Stimulated activated CD8-positive, alpha-beta memory T cell treated with anti-CD3 and anti-CD28 coated beads, Interleukin-4, amount 100 ng/mL, for 48 hours (primary cell): ENCODE measurements at places on chromosomes 5 and 9.

DNA sequence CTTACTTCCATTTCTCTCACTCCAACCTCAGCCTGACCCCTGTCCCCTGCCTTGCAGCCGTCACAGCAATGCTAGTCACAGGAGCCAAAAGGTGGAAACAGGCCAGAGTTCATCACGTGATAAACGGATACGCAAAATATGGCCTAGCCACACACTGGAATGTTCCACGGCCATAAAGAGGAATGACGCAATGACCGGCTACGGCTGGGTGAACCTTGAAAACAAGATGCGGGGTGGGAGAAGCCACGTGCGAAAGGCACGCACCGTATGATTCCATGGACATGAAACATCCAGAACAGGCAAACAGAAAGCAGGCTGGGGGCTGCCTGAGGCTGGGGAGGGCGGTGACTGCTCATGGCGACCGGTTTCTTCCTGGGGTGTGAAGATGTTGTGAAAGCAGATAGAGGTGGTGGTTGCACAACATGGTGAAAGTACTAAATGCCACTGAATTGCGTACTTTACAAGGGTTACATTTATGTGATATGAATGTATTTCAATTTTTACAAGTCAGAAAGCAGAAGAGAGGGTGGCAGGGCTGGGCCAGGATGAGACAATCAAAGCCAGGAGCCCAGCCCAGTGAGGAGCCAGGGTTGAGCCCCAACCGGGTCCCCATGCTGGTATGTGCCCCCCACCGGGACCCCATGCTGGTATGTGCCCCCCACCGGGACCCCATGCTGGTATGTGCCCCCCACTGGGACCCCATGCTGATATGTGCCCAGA is 117.8 kb upstream of the SARDH start:
- no peak for DNase-seq

DNA sequence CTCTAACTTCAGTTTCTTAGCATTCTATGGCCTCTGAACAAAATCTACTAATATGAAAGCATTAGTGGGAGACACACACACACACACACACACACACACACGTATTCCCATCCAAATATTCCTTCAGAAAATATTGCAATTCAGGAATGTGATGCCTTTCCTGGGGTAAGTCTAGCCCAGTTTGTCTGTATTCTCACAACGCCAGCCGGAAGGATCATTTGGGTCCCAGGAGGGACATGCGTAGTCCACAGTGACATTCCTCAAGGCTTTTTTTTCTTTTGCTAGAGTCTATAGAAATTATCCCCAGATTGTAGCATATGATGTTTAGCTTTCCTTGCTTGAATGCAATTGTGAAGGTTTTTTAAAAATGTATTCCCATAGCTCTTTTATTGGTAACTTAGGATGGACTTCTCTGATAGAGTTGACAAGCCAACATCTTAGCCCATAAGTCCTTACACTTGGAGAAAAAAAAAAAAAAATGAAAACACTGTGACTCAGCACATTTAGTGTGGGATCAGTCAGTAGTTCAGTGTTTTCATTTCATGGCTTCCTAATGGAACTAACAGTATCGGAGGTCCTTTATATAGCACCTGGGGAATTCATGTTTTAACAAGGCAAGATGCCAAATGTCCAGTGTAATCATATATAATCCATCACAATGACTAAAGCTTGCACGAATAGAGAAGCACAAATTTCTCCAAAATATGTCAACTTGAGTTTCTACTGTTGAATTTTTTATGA is 316.5 kb downstream of the DIRAS2 start:
- DNase-seq = no peak

GRCh38 chr5:109691996-109692395 is 2.3 kb downstream of the MAN2A1 start:
- no peak for DNase-seq

- no peak for DNase-seq
Measured at GRCh38 chr9:98842510-98842909, 35.0 kb downstream of the GALNT12 start.

GRCh38 chr9:129290606-129291005 is 112.5 kb upstream of the IER5L start:
- DNase-seq = peak; percentile 19

GRCh38 chr5:168302785-168303184 is 11.3 kb downstream of the WWC1 start:
- DNase-seq = no peak

- no peak for DNase-seq
Measured at GRCh38 chr5:89769975-89770374, 639.6 kb downstream of the CETN3 start.

DNA sequence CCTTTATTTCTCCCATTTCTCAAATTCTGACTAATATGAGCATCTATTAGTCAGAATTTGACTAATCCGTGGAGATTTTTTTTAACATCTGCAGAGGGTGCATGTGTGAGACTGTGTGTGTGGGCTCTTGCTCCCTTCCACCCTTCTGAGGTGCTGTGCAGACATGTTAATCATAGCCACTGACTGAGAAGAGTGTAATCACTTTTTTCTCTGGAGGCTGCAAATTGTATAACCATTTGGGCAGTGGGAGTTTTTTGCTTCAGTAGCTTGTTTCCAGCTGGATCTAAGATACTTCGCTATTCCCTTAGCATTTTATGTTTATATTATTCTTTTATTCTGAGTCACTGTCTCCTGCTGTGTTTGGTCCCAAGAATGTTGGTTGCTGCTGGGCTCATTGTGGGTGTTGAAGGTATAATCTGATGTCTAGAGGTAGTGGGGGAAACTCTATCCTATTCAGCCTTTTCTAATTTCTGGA is 66.2 kb downstream of the ARHGEF28 start:
- DNase-seq = no peak

DNA sequence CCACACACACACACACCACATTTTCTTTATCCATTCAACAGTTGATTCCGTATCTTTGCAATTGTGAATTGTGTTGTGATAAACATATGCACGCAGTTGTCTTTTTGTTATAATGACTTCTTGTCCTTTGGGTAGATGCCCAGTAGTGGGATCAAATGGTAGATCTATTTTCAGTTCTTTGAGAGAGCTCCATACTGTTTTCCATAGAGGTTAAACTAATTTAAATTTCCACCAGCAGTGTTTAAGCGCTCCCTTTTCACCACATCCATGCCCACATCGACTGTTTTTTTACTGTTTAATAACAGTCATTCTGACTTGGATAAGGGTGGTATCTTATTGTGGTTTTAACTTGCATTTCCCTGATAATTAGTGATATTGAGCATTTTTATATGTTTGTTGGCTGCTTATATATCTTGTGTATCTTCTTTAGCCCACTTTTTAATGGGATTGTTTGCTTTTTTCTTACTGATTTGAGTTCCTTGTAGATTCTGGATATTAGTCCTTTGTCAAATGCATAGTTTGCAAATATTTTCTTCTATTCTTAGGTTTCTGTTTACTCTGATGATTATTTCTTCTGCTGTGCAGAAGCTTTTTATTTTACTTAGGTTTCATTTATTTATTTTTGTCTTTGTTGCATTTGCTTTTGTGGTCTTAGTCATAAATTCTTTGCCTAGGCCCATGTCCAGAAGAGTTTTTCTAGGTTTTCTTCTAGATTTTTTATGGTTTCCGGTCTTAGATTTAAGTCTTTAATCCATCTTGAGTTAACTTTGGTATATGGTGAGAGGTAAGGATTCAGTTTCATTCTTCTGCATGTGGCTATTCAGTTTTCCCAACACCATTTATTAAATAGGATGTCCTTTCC is 82.4 kb downstream of the SH3RF2 start:
- no peak for DNase-seq

DNA sequence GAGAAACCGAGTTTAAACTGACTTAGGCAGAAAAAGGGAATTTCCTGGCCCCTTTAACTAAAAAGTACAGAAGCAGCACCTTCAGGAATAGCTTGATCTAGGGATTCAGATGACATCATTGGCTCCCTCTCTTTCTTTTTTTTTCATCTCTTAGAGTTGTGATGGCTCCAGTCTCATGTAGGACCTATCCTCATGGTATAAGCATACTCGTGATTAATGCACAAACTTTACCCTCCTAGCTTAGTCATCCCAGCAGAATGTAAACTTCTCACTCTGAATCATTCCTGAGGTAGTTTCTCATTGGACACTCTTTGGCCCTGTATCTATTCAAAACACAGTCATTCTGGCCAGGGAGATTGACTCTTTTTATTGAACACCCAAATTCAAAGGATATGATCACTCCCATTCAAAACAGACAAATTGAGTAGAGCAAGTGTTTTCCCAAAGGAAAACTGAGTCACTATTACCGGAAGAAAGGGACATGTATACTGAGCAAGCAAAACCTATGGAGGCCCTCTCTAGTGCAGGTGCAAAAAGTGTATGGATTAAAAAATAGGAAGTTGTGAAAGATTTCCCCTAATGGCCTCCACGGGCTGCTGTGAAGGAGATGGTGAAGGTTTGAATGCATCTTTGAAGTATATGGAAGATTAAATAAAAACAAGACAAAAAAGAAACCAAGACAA is 27.6 kb upstream of the SMIM23 start:
- no peak for DNase-seq

GRCh38 chr9:116767219-116767618 is 80.1 kb downstream of the TRIM32 start:
- no peak for DNase-seq

DNA sequence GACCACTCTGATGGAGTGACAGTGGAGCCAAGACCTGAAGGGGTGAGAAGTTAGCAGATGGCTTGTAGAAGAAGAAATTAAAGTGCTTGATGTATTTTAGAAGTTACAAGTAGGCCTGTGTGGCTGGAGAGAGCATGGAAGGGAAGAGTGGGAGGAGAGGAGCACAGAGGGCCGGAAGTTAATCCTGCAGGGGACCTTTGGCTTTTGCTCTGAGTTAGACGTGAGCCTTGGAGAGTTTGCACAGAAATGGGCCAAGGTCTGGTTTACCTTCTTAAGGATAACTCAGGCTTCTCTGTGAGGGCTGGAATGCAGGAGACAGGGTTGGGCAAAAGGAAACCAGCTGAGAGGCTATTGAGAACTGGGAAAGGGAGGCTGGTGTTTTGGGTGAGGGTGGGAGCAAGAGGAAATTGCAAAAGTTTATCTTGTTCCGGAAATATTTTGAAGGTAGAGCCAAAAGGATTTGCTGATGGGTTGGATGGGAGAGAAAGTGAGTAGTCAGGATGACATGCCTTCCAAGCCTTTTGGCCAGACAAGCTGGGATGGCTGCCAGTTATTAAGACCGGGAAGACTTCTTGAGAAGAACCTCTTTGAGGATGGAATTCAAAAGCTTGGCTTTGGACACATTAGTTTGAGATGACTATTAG is 17.5 kb upstream of the F2RL1 start:
- no peak for DNase-seq

- DNase-seq = no peak
Measured at GRCh38 chr9:6758248-6758497, 400 bp downstream of the KDM4C start.

GRCh38 chr5:126284977-126285696 is 138.1 kb upstream of the GRAMD2B start:
- no peak for DNase-seq

DNA sequence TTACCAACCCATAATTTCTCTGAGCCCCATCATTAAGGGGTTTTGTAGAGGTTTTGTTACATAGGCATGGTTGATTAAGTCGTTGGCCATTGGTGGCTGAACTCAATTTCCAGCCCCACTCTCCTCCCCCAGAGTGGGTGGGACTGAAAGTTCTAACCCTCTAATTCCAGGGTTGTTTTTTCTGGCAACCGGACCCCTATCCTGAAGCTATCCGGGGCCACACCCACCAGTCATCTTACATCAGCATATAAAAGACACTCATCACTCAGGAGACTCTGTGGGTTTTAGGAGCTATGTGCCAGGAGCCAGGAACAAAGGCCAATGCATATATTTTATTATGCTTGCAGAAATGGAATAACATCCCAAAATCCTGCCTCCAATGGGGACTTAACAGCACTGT is 186.0 kb downstream of the NXNL2 start:
- no peak for DNase-seq

DNA sequence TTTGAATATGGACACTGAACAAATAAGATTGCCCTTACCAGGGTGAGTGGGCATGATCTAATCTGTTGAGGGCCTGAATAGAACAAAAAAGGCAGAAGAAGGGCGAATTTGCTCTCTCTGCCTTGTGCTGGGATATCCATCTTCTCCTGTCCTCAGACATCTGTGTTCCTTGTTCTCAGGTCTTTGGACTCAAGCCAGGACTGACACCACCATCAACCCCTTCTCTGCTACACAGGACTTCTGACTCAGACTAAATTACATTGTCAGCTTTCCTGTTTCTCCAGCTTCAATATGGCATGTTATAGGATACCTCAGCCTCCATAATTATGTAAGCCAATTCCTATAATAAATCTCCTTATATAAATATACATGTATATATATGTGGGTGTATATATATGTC is 40.8 kb upstream of the SLCO6A1 start:
- no peak for DNase-seq

DNA sequence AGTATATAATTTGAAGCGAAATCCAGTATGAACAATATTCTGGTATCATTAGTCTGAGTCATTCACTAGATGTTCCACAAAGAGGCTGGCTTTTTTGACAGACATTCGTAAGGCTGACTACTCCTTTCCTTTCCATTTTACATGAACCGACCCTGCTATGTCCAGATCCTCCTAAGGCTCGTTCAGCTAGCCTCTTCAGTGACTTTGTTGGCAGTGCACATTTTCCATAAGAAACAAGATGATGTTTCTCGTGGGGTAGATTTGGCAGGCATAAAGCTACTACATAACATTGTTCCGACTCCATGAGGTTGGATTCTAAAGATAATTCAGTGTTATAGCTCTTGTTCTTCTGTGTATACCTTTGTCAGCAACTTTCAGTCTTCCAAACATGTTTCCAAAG is 49.0 kb downstream of the ZNF462 start:
- DNase-seq = no peak

DNA sequence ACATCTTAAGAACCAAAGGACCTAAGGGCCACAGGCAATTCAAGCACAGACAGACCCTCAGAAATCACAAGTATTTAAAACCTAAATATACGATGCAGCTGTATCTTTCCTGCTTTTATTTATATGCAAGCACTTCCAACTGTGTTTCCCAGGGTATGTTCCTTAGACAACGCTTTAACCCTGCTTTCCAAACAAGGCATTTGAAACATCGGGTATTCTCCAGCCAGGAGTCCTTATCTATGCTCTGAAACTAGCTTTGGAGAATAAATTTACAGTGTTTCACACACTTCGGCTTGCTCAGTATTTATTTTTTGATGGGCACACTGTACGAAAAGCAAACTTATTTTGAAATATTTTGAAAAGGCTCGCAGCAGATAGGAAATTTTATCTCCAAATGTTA is 13.5 kb downstream of the NR6A1 start:
- no peak for DNase-seq

- DNase-seq = no peak
Measured at GRCh38 chr5:78546276-78546996, 102.1 kb downstream of the LHFPL2 start.

GRCh38 chr9:3205421-3206095 is 320.2 kb downstream of the RFX3 start:
- no peak for DNase-seq

DNA sequence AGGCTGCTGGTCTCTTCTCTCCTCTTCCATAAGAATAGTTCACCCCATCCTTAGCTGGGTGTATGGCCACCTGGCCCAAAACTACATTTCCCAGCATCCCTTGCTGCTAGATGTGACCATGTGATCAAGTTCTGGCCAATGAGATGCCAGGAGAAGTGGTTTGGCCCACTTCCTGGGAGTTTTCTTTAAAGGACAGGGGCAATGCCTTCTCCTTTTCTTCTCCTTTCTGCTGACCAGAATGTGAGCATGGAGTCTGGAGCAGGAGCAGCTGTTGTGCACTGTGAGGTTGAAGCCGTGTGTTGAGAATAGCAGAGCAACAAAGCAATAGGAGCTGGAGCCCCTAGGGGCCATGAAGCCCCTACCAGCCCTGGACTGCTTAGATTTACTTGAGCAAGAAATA is 36.8 kb downstream of the C9orf50 start:
- peak; percentile 71 for DNase-seq
